ENCODE measurements at places on chromosomes 2 and 18. TPM values are rescaled to one million over a fixed set of nuclear protein-coding genes. Genes with fewer than 3 reads are reported as not detected.

GRCh38 chr2:187150670-187151069 is 297.4 kb downstream of the CALCRL start:
- no peaks in the 10 kb centered on the region for H3K36me3 ChIP-seq
- ATAC-seq, result no peak
- H3K4me1 ChIP-seq, result no peaks in the 10 kb centered on the region
- H3K4me3 ChIP-seq, result no peak overlapping the region
- no peaks in the 10 kb centered on the region for H3K27me3 ChIP-seq

The IL1R1 gene
- 41.7 TPM for total RNA-seq

GRCh38 chr18:3329471-3329870 is 67.5 kb downstream of the MYL12B start:
- ATAC-seq, result no peak
- no peak overlapping the region for H3K27ac ChIP-seq
- no peak overlapping the region for H3K4me3 ChIP-seq
- no peaks in the 10 kb centered on the region for H3K36me3 ChIP-seq
- no peaks in the 10 kb centered on the region for H3K4me1 ChIP-seq
- H3K27me3 ChIP-seq, result peaks cover 12% of the 10 kb centered on the region

- ATAC-seq, result no peak
- no peaks in the 10 kb centered on the region for H3K4me1 ChIP-seq
- no peak overlapping the region for H3K27ac ChIP-seq
- no peaks in the 10 kb centered on the region for H3K36me3 ChIP-seq
- peaks cover 3% of the 10 kb centered on the region for H3K27me3 ChIP-seq
- H3K4me3 ChIP-seq, result no peak overlapping the region
Observed at GRCh38 chr18:56327191-56327885, 311.1 kb downstream of the TXNL1 start.

- no peaks in the 10 kb centered on the region for H3K36me3 ChIP-seq
- H3K27me3 ChIP-seq, result no peaks in the 10 kb centered on the region
- no peak for ATAC-seq
- H3K4me1 ChIP-seq, result no peaks in the 10 kb centered on the region
- H3K27ac ChIP-seq, result no peak overlapping the region
- H3K4me3 ChIP-seq, result no peak overlapping the region
Observed at GRCh38 chr2:80348953-80349352, 44.4 kb upstream of the LRRTM1 start.

GRCh38 chr2:41775366-41776025 is 272.3 kb upstream of the PKDCC start:
- H3K27ac ChIP-seq, result no peak overlapping the region
- H3K36me3 ChIP-seq, result no peaks in the 10 kb centered on the region
- no peak for ATAC-seq
- peaks cover 4% of the 10 kb centered on the region for H3K27me3 ChIP-seq

DNA sequence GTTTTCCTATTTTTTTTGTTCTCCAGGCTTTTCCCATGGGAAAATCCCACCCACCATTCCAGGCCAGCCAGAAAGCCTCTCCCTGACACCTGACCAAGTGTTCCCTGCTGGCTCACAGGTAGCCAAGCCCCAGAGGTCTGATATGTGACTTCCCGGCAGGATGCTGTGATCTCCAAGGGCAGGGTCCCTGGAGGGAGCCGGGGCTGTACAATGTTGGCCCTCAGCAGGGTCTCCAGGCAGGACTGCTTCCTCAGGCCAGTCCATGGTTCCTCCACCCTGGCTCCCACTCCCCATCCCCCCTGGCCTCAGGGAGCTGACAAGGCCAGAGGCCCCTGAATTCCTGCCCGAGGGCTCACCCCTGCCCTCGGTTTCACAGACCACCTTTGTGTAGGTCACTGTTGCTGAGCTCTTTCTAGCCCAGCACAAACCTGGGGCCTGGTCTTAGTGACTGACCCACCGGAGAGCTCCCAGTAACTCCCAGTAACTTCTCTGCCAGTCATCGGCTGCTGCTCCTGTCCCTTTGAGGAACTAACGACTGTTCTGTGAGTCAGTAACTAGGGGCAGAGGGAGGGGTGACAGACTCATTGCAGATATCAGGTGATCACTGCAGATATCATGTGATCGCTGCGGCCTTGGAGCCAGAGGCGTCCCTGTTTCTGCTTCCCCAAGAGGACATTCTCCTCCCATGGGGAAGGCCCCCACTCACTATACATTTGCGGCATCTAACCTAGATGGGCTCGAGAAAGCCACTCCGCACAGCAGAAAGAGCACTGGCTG is 38.7 kb downstream of the SDC1 start:
- H3K4me3 ChIP-seq, result no peak overlapping the region
- H3K36me3 ChIP-seq, result no peaks in the 10 kb centered on the region
- no peak overlapping the region for H3K27ac ChIP-seq
- H3K4me1 ChIP-seq, result no peaks in the 10 kb centered on the region
- no peak for ATAC-seq
- H3K27me3 ChIP-seq, result peaks cover 12% of the 10 kb centered on the region

GRCh38 chr2:218733171-218734021 is 22.8 kb downstream of the TTLL4 start:
- peaks cover 71% of the 10 kb centered on the region for H3K36me3 ChIP-seq
- H3K27me3 ChIP-seq, result no peaks in the 10 kb centered on the region
- H3K4me3 ChIP-seq, result peak overlapping the region; percentile 43
- H3K27ac ChIP-seq, result peak overlapping the region; percentile 87
- H3K4me1 ChIP-seq, result peaks cover 33% of the 10 kb centered on the region

GRCh38 chr2:62362561-62362960 is 143.4 kb downstream of the TMEM17 start:
- H3K27me3 ChIP-seq, result no peaks in the 10 kb centered on the region
- no peaks in the 10 kb centered on the region for H3K36me3 ChIP-seq
- H3K4me1 ChIP-seq, result no peaks in the 10 kb centered on the region
- no peak overlapping the region for H3K4me3 ChIP-seq
- ATAC-seq, result peak; percentile 23
- H3K27ac ChIP-seq, result no peak overlapping the region

GRCh38 chr2:98479959-98480524 is 35.4 kb downstream of the INPP4A start:
- H3K27me3 ChIP-seq, result no peaks in the 10 kb centered on the region
- peak overlapping the region; percentile 67 for H3K4me3 ChIP-seq
- H3K36me3 ChIP-seq, result no peaks in the 10 kb centered on the region
- H3K4me1 ChIP-seq, result peaks cover 80% of the 10 kb centered on the region

GRCh38 chr2:37180006-37180639 is 8.3 kb downstream of the SULT6B1 start:
- H3K27me3 ChIP-seq, result peaks cover 4% of the 10 kb centered on the region
- no peaks in the 10 kb centered on the region for H3K4me1 ChIP-seq
- no peak for ATAC-seq
- H3K4me3 ChIP-seq, result no peak overlapping the region

GRCh38 chr2:201414099-201415023 is 36.9 kb downstream of the TRAK2 start:
- peaks cover 32% of the 10 kb centered on the region for H3K36me3 ChIP-seq
- no peaks in the 10 kb centered on the region for H3K27me3 ChIP-seq
- no peak overlapping the region for H3K27ac ChIP-seq
- peaks cover 22% of the 10 kb centered on the region for H3K4me1 ChIP-seq
- ATAC-seq, result peak; percentile 88
- H3K4me3 ChIP-seq, result no peak overlapping the region

- no peak overlapping the region for H3K27ac ChIP-seq
- H3K4me1 ChIP-seq, result peaks cover 4% of the 10 kb centered on the region
- peaks cover 8% of the 10 kb centered on the region for H3K36me3 ChIP-seq
Observed at GRCh38 chr2:63425606-63426005, 162.7 kb downstream of the WDPCP start.

- H3K4me3 ChIP-seq, result no peak overlapping the region
- H3K27me3 ChIP-seq, result no peaks in the 10 kb centered on the region
- H3K27ac ChIP-seq, result no peak overlapping the region
- no peak for ATAC-seq
- H3K4me1 ChIP-seq, result no peaks in the 10 kb centered on the region
Observed at GRCh38 chr18:65091744-65092329, 659.0 kb upstream of the CDH7 start.

GRCh38 chr2:47751856-47752414 is 31.0 kb upstream of the MSH6 start:
- H3K27ac ChIP-seq, result peak overlapping the region; percentile 95
- ATAC-seq, result peak; percentile 28
- no peaks in the 10 kb centered on the region for H3K36me3 ChIP-seq
- no peaks in the 10 kb centered on the region for H3K27me3 ChIP-seq
- H3K4me3 ChIP-seq, result peak overlapping the region; percentile 62

The ANKRD62 gene
- total RNA-seq, result not detected

DNA sequence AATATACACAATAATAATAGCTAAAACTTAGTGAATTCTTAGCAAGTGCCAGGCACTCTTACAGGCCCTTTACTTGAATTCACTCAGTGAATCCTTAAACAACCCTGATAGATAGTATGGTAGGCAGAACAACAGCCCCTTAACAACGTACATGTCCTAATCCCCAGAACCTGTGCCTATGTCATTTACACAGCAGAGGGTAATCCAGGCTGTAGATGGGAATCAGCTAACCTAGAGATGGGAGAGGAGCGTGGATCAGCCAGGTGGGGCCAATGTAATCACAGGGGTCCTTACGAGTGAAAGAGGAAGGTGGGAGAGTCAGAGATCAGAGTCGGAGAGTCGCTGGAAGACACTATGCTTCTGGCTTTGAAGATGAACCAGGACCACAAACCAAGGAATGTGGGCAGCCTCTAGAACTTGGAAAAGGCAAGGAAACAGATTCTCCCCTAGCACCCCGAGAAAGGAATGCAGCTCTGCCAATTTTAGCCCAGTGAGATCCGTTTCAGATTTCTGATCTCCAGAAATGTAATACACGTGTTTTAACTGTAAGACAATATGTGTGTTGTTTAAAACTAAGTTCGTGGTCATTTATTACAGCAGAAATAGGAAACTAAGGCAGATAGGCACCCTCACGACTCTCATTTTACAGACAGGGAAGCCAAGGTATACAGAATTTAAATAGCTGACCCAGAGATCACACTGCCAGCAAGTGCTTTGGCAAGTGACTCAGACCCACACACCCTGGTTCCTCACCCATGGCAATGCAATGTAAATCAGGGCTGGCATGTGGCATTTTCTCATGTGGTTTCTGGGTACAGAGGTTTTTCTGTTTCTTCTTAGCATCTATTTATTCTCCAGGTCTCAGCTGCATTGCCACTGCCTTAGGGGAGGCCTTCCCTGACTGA is 68.9 kb downstream of the DOCK10 start:
- H3K27me3 ChIP-seq, result no peaks in the 10 kb centered on the region
- peak; percentile 47 for ATAC-seq
- peaks cover 26% of the 10 kb centered on the region for H3K36me3 ChIP-seq

DNA sequence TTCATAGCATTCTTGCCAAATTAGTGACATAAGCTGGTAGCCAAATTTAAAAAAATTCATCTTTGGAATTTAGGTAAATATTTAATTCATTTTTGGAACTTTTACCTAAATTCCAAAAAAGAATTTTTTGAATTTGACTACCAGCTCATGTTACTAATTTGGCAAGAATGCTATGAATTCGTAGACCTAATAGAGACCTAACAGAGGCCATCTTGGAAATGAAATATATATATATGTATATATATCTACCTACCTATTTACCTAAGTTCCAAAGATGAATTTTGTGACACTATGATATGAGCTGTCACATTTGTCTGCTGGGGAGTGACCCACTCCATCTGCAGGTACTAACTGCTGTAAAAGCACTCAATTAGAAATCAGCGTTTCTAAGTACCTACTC is 65.6 kb downstream of the MYOM1 start:
- no peak overlapping the region for H3K4me3 ChIP-seq
- H3K27ac ChIP-seq, result no peak overlapping the region
- peaks cover 5% of the 10 kb centered on the region for H3K4me1 ChIP-seq
- no peaks in the 10 kb centered on the region for H3K36me3 ChIP-seq
- no peak for ATAC-seq

DNA sequence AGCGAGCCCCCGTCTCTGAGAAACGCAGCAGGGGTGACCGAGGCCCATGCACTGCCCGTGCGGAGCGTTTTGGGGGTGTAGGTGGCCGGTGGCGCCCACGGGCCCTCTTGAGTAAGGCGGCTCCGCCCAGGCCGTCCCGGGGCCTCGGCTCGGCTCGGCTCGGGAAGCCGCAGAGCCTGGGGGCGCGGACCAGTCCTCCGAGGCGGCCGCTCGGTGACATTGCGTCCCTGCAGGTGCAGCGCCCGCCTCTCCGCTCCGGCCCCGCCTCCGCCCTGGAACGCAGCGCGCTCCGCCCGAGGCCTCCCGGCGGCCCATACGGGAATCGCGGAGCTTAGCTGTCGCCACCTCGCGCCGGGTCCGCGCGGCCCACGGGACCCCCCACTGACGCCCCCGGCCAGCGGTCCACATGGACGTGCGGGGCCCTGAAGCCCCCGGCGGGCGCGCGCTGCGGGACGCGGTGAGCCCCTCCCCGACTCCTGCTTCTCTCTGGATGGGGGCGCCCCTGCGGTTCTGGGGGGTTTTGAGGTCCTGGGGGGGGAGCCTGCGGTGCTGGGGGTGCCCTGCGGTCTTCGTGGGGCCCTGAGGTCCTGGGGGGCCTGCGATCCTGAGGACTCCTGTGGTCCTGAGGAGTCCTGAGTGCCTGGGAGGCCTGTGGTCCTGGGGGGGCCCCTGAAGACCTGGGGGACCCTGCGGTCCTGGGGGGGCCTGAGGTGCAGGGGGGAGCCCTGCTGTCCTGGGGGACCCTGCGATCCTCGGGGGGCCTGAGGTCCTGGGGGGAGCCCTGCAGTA is at the start of gene HSBP1L1:
TSS of gene HSBP1L1 (plus strand) at position 314 of the 789 bp plus-strand sequence. CDS start at position 407, 93 bp downstream.
- no peaks in the 10 kb centered on the region for H3K36me3 ChIP-seq
- ATAC-seq, result peak; percentile 56
- H3K4me3 ChIP-seq, result peak within 1 kb of the TSS; percentile 76
- H3K27ac ChIP-seq, result peak within 1 kb of the TSS; percentile 75

DNA sequence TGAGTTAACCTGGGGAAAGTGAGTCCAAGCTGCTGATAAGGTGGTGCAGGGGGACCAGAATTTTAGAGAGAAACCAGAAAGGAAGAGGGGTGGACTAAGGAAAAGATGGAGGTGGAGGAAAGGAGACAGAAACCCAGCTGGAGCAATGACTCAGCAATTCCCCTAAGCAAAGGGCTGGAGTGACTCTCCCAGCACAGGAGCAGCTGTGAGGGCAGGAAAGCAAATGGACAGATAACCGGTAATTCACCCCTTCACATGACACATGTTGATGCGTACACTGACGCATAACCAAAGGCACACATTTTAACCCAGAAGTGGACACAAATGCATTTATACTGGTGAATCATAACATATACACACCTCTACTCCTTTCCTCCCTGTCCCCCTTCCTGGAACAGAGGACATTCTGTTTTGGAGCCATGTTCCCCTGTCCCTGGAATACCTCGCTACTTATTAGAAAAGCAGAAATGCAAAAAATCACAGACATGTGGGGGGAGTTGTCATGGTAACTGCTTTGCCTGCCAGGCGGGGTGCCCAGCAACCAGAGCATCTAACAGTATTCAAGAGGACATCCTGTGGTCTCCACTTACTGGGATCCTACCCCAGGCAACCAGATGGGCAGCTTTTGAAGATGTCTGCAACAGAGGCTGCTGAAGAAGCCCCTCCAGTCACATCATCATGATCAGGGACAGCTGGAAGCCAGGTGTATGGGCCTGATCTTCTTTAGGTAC is 4.7 kb downstream of the CDK5R2 start:
- H3K4me1 ChIP-seq, result peaks cover 7% of the 10 kb centered on the region
- peaks cover 50% of the 10 kb centered on the region for H3K27me3 ChIP-seq
- H3K4me3 ChIP-seq, result no peak overlapping the region

Data from activated T-helper 17 cell treated with anti-CD3 and anti-CD28 coated beads, Interleukin-2, amount 50 U/mL, for 72 hours (primary cell).